Osteoblast (primary cell): ENCODE measurements at places on chromosomes 6 and 20.

DNA sequence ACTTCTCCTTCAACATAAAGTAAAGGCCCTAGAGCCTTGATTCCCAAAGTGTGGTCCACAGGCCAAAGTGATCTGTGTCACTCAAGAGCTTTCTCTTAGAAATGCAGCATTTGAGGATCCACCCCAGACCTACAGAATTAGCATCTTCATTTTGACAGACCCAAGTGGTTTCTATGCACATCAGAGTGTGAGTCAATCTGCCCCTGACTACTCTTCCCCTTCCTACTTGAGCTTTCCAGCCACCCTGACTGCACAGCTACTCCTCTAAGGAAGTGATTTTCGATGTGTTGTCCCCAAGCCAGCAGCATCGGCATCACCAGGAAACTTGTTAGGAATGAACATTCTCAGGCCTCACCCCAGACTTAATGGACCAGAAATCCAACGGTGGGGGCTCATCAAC is 2.6 kb downstream of the MEP1A start:
- no peaks in the 10 kb centered on the region for H3K27me3 ChIP-seq
- no peak for DNase-seq
- H3K4me3 ChIP-seq: no peak overlapping the region
- no peaks in the 10 kb centered on the region for H3K4me1 ChIP-seq
- no peaks in the 10 kb centered on the region for H3K36me3 ChIP-seq

- peaks cover 12% of the 10 kb centered on the region for H3K27me3 ChIP-seq
- H3K27ac ChIP-seq: no peak overlapping the region
- H3K4me3 ChIP-seq: no peak overlapping the region
- H3K4me1 ChIP-seq: no peaks in the 10 kb centered on the region
- H3K36me3 ChIP-seq: no peaks in the 10 kb centered on the region
- no peak for DNase-seq
Measured at GRCh38 chr6:33994472-33995308, 151.2 kb downstream of the GRM4 start.

DNA sequence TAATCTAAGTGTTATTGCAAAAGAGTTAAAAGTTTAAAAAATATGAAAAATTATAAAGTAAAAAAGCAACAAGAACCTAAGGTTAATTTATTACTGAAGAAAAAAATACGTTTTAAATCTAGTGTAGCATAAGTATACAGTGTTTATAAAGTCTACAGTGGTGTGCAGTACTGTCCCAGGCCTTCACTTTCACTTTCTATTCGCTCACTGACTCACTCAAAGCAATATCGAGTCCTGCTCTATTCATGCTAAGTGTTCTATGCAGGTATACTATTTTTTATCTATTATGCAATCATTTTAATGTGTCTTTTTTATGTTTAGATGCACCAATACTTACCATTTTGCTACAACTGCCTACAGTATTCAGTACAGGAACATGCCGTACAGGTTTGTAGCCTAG is 113.0 kb downstream of the MANEA start:
- H3K36me3 ChIP-seq: no peaks in the 10 kb centered on the region
- no peaks in the 10 kb centered on the region for H3K27me3 ChIP-seq
- H3K27ac ChIP-seq: no peak overlapping the region
- DNase-seq: no peak

DNA sequence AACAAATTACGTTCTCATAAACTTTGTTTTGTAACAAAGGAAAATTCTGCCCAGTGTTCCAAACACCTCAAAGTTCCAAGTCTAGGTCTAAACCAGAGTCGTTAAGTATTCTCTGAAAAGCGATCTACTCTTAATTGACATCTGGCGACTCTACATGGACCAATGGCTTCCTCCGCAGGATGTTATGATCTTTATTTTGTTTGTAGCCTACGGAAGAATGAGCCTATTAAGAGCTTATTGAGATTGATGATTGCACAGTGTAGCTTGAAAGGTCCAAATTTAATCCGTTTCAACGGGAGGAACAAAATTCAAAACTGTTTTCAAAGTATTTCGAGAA is 61.1 kb downstream of the FAM217A start:
- H3K27me3 ChIP-seq: no peaks in the 10 kb centered on the region
- peaks cover 17% of the 10 kb centered on the region for H3K4me1 ChIP-seq
- H3K27ac ChIP-seq: peak overlapping the region; percentile 92
- H3K4me3 ChIP-seq: peak overlapping the region; percentile 87

- DNase-seq: no peak
- H3K36me3 ChIP-seq: no peaks in the 10 kb centered on the region
- H3K4me3 ChIP-seq: no peak overlapping the region
- no peaks in the 10 kb centered on the region for H3K4me1 ChIP-seq
Measured at GRCh38 chr20:22383156-22383555, 201.2 kb downstream of the FOXA2 start.
